Activated T-cell treated with anti-CD3 and anti-CD28 coated beads, Interleukin-2, amount 50 U/mL, for 72 hours (primary cell): ENCODE measurements at places on chromosomes 3 and 15. TPM values are rescaled to one million over a fixed set of nuclear protein-coding genes. Genes with fewer than 3 reads are reported as not detected.

- no peak for DNase-seq
Measured at GRCh38 chr3:135752851-135753250, 212.7 kb upstream of the PPP2R3A start.

DNA sequence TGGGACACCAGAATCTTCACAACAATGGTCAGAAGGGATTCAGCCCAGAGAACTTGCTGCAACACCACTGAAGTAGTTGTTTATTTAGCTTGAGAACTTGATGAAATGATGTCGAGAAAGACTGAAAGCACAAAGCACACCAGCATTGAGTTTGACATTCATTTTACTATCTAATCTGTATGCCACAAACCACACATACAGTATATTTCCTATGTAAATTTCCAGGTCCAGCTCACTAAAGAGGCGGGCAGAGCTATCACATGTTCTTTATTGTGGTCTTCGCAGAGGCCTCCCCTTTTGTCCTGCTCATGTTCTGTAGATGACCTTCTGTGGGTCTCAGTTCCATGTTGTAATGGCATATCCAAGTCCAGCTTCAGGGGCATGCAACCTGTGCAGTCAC, 10.4 kb upstream of the FMN1 start:
- DNase-seq: no peak

- DNase-seq: no peak
Measured at GRCh38 chr3:138456961-138457862, 22.8 kb downstream of the ESYT3 start.

The PDE8A gene
- 37.7 TPM for total RNA-seq

The TYRO3 gene
- total RNA-seq: 3.0 TPM

The OSTN gene
- total RNA-seq: not detected
